ENCODE measurements at places on chromosomes 3 and 15. TPM values are rescaled to one million over a fixed set of nuclear protein-coding genes. Genes with fewer than 3 reads are reported as not detected.

The SV2B gene
- not detected for total RNA-seq

The CLSTN2 gene
- total RNA-seq: 1.3 TPM

The HTR3E gene
- not detected for total RNA-seq

The COL6A5 gene
- not detected for total RNA-seq

The HHATL gene
- total RNA-seq: not detected

The DNAJA4 gene
- 3.4 TPM for total RNA-seq

The CTXN2 gene
- total RNA-seq: not detected

The TNNC1 gene
- 2.5 TPM for total RNA-seq

The NDUFB4 gene
- 27.1 TPM for total RNA-seq

The SPCS1 gene
- 96.6 TPM for total RNA-seq

The SH2D7 gene
- total RNA-seq: not detected

The IGDCC3 gene
- total RNA-seq: not detected

The TMEM212 gene
- not detected for total RNA-seq

The PARP3 gene
- 22.8 TPM for total RNA-seq

The NR2E3 gene
- total RNA-seq: 0.38 TPM

The MBNL1 gene
- total RNA-seq: 274 TPM

The RYR3 gene
- total RNA-seq: 0.19 TPM

The AADACL2 gene
- not detected for total RNA-seq

The RAP2B gene
- 34.3 TPM for total RNA-seq

The KLHL6 gene
- under 0.01 TPM for total RNA-seq

Measured in regular cardiac myocyte (primary cell).